ENCODE measurements at places on chromosomes 6 and 20.

- no peak for DNase-seq
Measured at GRCh38 chr20:7693761-7694160, 246.5 kb downstream of the HAO1 start.

GRCh38 chr20:59676126-59676850, 71.9 kb downstream of the PHACTR3 start:
- no peak for DNase-seq

DNA sequence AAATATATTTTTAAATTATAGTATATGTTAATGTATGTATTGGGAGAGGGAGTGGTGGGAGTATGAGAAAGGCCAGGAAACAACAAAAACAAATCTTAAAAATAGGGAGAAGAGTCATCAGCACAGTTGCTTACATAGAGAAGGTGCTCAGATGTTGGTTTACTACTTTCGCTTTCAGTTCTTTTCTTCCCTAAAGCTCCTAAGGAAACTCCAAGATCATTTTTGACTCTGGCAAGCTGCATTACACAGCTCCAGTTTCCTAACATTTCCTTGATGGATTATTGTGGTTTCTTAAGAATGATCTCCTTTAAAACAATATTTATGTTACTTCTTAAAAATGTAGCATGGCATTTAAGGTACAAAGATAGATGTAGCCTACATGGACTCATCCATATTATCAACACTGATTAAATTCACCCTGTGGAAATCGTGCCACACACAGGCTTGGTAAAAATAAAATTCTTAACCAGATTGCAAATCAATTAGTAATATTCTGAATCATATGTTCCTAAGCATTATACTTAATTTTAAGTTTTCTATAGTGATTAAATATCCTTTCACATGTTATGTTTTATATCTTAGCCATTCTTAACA, 118.0 kb upstream of the MAN1A1 start:
- DNase-seq, result no peak

- DNase-seq, result no peak
Measured at GRCh38 chr6:40810171-40810570, 223.0 kb upstream of the LRFN2 start.

DNA sequence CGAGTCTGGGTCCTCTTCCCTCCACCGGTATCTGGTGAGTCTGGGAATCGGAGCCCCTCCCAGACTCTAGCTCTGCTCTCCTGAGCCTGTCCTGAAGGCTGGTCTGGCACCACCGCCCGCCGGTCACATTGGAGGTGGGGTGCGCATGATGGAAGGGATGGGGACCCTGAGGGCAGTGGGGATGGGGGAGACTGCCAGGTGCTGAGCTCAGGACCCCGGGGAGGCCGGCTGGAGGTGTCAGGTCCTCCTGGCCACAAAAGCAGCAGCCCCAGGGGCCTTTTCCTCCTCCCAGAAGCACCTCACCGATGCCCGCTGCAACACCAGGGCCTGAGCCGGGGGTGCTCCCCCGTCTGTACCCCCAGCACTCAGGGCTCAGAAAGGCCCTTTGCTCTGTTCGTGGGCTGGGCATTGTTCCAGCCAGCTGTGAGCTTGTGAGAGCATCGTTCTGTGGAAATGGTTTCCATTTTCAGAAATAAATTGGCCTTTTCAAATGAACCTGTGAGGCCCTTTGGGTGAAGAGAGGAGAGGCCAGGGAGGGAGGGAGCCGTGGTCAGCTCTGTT, 2.5 kb upstream of the NPBWR2 start:
- DNase-seq, result no peak

GRCh38 chr6:151999194-151999593, 191.7 kb downstream of the ESR1 start:
- DNase-seq, result no peak

DNA sequence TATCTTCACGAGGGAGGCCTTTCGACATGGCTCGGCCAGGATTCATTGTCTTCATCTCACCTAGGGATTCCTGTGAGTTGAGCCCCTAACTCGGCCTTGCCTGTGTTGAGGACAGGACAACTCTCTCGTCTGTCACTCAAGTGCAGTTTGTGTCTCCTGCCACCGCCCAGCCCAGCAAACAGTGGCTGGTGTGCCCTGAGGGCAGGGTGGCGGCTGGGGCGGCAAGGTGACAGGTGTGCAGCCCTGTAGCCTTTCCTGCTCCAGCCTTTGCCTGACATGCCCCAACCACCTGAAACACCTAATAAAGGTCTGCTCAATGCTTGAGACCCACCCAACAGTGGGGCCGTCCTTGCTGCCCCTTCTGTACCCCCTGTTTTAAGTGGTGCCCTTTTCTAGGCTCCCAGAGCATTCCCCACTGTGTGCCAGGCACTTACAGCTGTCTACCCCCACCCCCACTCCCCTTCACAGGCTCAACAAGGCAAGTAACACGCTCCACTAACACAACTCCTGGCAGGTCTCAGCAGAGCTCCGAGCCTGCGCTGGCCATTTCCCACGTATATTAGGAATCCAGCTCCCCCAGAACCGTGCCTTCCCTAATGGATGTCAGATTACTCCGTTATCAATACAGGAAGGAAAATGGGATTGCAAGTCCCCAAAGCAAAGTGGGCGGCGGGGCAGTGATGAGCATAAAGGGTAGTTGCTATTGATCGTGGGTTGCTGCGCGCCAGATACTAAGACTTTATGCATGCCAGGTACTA, 17.7 kb downstream of the GFRA4 start:
- no peak for DNase-seq
